ENCODE measurements at places on chromosomes 12 and 14.
A peak's percentile ranks its signal among the peaks of the same experiment; 100 is the strongest.

- no peak for DNase-seq
Measured at GRCh38 chr12:86435053-86435452, 178.9 kb upstream of the MGAT4C start.

GRCh38 chr14:87045246-87045645, 947.7 kb downstream of the GALC start:
- DNase-seq: peak; percentile 21

- no peak for DNase-seq
Measured at GRCh38 chr12:59627582-59627981, 31.8 kb downstream of the SLC16A7 start.

GRCh38 chr12:101927036-101927435, 49.7 kb downstream of the DRAM1 start:
- peak; percentile 57 for DNase-seq

- DNase-seq: peak; percentile 48
Measured at GRCh38 chr12:89084751-89085150, 267.6 kb downstream of the DUSP6 start.

GRCh38 chr14:22047115-22047514, 373.5 kb upstream of the OR4E1 start:
- DNase-seq: no peak

DNA sequence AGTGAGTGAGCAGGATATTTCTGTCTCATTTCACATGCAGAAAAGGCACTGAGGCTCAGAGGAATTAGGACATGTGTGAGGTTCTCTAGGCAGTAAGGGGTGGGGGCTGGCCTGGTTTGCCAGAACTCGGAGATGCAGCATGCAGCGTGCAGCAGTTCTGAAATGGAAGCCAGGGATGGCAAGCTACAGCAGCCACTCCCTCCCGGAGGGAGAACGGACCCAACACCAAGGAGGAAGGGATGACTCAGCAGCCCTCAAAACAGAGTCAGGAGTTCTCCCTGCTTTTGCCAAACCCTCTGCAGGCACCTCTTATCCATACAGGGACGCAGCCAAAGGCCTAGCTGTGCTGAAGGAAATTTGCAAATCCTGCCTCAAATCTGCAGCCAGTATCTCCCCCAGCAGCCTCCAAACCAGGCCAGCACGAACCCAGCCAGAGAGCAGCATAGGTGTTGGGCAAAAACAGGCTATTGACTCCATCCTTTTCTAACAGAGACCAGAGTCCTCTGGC, 10.3 kb upstream of the SERPINA3 start:
- DNase-seq: peak; percentile 89

- DNase-seq: peak; percentile 100
Measured at GRCh38 chr14:92540472-92541048, 27.0 kb downstream of the RIN3 start.

- no peak for DNase-seq
Measured at GRCh38 chr14:50756300-50756699, 74.7 kb downstream of the NIN start.

DNA sequence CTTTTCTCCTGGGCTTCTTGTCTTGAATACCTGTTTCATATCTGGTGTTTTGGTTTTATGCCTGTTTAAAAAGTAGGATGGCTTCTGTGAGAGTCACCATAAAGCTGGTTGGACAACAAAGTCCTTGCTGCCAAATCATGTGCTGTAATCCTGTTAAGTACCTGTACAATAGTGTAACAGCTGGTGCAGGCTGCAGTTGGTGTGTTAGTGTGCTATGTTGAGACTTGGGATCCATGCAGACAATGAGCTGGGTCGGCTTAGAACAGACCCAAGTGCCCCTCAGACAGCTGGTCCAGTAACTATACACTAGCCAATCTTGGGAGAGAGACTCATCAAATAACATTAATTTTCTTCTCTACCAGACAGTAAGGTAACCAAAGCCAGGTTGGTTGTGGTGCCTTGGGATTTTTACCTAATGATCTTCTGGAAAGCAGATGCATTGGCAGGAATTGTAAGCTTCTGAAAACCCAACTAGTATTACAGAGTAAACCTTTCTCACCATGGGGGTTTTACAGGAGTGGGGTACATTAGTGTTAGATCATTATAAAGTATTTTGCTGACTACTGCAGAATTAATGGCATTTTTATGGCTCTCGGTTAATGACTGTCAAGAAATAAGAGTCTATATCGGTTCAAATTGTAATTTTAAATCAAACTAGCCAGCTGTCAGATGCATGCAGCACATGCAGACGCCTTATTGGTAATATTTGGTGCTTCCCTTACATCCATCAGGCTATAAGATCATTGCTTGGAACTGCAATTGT, 231.2 kb downstream of the PDZRN4 start:
- no peak for DNase-seq

GRCh38 chr12:16062611-16063010, 151.5 kb downstream of the DERA start:
- DNase-seq: no peak

DNA sequence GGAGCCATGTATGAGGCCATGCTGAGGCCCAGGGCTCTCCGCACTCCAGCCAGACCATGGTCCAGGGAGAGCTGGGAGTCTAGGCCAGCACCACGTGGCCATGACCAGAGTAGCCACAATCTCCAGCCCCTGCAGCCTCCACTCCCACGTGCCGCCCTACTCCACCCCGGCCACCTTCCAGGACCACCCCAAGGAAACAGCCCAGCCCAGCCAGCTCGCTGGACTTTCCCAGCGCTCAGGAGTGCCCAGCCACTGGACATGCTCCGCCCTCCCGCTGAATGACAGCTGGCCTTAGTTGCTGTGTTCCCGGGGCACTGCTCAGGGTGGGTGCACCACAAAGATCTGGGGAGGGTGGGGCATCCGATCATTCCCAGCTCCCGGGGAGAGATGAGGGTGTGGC, 2.1 kb upstream of the C14orf180 start:
- DNase-seq: no peak

DNA sequence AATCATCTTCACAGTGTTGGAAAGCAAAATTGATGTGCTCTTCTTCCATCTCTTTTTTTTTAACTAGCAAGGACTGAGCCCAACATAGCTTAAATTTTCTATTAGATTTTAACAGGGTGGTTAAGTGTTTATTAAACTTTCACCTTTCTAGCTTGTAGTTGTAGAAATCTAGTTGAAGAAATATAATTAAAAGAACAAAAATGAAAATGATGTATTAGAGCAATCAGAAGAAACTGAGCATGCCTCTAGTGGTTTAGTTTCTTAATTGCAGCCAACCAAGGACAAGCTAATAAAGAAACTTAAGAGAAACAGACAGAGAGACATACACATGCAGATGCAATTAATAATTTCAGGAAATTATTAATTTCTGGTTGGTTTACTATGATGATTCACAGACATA, 673.0 kb upstream of the LMO3 start:
- DNase-seq: no peak

DNA sequence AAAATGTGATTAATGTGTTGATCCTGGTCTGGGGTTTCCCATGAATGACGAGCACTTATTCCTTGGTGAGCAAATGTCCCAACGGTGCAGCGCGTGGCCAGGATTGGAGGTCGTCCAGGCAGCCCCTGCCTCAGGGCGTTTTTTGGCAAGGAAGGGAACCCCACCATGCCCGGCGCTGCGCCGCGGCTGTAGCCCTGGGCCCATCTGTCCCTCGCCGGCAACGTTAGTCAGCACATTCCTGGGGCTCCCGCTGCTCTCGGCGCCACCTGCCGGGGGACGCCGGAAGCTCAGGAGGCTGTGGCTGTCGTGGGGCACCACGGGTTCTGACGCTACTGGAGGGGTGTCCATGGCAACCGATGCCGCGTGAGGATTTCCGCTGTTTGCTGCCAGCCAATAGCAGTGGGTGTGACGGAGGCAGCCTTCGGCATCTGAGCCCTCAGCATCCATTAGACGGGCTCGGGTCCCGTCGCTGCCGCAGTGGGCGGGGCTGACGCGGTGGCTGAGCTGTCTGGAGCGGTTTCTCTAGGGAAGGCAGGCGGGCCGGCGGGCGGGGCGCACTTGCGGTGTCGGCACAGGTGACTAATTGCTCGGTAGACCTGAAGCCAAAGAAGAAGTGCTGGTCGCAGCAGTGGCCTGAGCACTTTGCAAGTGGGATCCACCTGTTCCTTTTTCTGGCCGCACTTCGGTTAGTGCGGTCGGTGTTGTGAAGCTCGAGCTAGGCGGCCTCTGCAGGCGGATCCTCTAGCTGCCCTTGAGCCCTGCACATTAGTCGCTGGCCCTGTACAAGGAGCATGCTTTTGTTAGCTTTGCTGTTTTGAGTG, 29.5 kb downstream of the RAB35 start:
- peak; percentile 98 for DNase-seq

DNA sequence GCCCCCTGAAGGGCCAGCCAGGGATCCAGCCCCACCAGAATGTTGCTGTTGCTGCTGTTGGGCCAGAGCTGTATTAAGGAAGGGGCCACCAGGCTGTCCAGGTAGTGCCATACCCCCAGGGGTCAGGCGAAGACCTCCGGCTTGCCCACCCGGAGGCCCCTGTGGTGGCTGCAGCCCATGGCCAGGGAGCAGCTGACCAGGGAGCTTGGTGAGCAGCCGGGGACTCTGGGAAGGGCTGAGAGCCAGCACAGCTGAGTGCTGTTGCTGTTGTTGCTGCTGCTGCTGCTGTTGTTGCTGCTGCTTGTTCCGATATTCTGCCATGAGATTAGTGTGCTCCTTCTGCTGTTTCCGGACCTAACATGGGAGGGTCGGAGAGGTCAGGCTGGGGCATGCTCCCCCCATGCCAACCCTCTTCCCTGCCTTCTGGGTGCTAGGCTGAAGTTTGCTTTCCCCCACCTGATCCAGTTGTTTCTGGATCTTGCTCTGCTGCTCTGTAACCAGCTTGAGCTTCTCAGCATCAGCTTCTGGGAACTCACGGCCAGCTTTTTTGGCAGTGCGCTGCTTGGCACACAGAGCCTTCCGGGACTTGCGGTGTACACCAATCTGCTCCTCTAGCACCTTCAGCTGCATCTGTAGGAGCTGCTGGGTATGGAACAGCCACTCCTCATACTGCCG, 15.2 kb upstream of the PRKAG1 start:
- DNase-seq: no peak

DNA sequence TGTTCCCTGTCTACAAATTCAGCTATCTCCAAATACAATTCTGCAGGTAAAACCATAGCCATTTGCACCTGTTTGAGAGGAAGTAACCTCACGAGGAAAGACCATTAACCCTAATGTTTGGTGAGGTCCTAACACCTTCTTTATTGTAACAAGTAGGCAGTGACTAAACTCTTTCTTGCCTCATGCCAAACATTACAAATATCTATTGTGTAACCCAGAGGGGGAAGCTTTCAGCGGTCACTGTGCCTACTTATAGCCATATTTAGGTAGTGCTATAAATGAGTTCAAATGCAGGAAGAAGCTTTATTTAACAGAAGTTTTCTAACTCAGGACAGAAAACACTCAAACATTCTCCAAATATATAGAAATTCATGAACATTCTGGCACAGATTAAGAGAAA, 252.7 kb downstream of the LRFN5 start:
- DNase-seq: no peak

GRCh38 chr14:50605766-50606165, 45.8 kb downstream of the ATL1 start:
- DNase-seq: peak; percentile 31

GRCh38 chr12:80858356-80858755, 79.4 kb downstream of the LIN7A start:
- peak; percentile 44 for DNase-seq

- DNase-seq: no peak
Measured at GRCh38 chr14:88985654-88986053, 161.2 kb downstream of the TTC8 start.

- DNase-seq: peak; percentile 11
Measured at GRCh38 chr14:59698793-59699192, 122.2 kb upstream of the CCDC175 start.

GRCh38 chr14:96062506-96062905, 23.3 kb downstream of the C14orf132 start:
- no peak for DNase-seq

GRCh38 chr12:58099476-58099875, 158.1 kb downstream of the ATP23 start:
- no peak for DNase-seq

DNA sequence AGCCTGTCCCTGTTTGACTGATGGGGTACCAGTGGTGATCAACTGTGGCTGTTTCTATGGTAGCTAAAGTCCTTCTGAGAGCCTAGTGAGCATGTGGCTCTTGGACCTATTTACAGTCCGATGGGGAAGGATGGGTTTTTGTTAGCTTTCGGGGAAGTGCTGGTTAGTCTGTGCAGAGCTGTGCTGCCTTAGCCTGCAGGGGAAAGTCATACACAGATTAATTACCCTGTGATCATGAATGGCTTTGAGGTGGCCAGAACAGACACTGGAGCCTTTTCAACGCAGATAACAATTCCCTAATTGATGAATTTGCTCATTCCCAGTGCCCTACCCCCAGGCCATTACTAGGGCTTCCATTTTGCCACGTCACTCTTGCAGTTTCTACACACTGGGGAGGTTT, 99.7 kb downstream of the WSCD2 start:
- no peak for DNase-seq

- no peak for DNase-seq
Measured at GRCh38 chr14:72600551-72601330, 293.2 kb downstream of the DPF3 start.

- no peak for DNase-seq
Measured at GRCh38 chr14:30874999-30875787, 834 bp downstream of the COCH start.

DNA sequence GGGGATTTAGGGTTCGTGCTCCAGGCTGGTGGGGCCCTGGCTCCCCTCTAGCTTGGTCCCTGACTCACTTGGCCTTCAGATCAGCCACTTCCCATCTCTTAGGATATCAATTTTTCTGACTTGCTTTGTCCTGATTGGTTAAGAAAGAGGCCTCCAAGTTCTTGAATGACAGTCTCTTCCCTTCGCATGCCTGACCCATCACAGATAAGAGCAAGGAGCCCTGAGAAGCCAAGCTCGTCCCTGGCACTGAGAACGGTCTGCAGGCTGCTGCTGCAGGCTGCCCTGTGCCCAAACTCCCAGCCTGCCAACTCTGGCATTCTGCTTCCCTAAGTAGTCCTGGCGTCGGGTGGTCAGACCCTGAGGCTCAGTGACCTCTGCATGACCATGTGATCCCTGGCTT, 794 bp upstream of the LRTM2 start:
- DNase-seq: no peak

- no peak for DNase-seq
Measured at GRCh38 chr12:28413460-28414109, 223.3 kb downstream of the CCDC91 start.

GRCh38 chr12:107219301-107219700, 126.0 kb upstream of the CRY1 start:
- DNase-seq: no peak

DNA sequence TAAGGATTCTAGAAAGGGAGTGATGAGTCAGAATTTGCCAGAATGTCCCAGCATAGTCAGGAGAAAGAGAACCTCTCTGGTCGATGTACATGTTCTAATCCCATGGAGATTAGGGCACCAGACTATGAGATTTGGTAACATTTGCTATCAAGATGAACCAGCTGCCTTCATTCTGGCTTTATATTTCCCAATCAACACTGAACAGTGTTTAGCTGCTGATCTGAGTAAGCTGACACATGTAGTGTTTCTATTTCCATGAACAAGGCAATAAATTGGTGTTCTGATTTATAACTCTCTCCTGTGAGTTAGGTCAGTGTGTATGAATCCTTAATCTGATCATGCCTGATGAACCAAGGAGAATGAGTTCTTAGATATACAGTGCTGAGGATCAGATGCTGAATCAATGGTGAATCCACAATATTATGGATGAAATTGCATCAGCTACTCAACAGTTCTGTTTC, 158.0 kb upstream of the AMIGO2 start:
- DNase-seq: peak; percentile 16

- no peak for DNase-seq
Measured at GRCh38 chr12:52347551-52348510, 19.4 kb downstream of the KRT85 start.
